Esophagus squamous epithelium (tissue), 5 donors: ENCODE measurements at places on chromosomes 2 and 18.

DNA sequence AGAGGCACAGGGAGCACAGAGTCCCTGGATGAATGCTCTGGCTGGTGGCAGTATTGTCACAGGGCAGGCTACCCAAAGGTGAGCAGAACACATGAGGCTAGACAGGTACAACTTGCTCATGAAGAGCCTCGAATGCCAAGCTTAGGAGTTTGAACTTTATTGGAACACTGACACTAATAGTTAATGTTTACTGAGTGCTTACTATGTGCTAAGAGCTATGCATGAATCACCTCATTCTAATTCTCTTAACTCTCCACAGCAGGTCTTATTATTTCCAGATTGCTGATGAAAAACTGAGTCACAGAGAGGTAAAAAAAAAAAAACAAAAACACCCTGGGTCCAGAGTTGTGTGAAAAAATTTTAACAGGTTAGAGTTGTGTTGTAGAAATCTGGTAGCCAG, 6.1 kb upstream of the EMX1 start:
- DNase-seq: no peak

DNA sequence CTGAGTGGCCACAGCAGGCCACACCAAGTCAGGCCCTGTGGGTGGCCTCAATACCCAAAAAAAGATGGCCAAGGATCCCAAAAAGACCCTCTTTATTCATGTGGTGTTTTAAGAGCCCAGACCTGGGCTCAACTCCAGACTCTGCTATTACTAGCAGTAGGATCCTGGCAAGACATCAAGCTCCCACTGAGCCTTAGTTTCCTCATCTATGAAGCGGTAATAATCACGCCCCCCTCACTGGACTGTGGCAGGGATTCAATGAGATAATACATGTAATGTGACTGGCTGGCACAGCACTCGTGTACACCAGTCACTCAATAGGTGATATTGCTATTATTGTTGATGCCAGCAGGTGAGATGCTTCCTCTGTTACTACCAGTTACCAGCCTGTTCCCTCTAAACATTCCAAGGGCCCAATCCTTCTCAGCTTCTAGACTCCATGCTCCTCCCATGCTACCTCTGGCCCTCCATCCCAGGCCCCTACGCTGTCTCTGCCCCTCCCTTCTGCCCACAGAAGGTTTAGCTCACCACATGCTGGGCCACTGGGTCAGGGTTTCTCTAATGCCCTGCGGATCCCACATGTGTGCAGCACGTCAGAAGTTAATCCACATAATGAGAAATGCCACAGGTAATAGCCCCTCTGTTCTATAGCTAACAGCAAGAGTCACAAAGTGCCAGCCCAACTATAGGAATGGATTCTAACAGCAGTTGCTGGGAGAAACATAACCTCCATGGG, 51.2 kb downstream of the SLC4A5 start:
- no peak for DNase-seq

DNA sequence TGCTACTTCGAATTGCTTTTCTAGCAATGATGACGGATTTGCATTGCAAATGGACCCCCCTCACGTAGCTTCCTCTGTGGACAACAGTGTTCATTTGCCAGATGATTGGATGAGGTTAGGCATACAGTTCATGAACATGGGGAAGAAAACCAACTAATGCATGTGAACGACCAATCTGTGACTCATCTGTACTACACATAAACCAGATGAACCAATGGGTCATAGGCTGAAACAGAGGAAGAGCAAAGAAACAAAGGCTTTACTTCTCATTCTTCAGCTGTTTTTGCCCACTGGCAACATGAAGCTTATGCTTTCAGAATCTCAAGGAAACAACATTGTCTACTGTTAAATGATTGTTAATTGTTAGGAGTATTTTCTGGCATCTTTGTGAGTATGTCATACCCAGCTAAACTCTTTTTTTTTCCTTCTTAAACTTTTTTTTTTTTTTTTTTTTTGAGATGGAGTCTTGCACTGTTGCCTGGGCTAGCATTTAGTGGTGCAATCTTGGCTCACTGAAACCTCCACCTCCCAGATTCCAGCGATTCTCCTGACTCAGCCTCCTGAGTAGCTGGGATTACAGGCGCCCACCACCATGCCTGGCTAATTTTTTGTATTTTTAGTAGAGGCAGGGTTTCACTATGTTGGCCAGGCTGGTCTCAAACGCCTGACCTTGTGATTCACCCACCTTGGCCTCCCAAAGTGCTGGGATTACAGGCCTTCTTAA, 35.5 kb downstream of the EFEMP1 start:
- DNase-seq: no peak

- DNase-seq: no peak
These were observed 18.8 kb downstream of the UXS1 start for GRCh38 chr2:106175086-106175850.

DNA sequence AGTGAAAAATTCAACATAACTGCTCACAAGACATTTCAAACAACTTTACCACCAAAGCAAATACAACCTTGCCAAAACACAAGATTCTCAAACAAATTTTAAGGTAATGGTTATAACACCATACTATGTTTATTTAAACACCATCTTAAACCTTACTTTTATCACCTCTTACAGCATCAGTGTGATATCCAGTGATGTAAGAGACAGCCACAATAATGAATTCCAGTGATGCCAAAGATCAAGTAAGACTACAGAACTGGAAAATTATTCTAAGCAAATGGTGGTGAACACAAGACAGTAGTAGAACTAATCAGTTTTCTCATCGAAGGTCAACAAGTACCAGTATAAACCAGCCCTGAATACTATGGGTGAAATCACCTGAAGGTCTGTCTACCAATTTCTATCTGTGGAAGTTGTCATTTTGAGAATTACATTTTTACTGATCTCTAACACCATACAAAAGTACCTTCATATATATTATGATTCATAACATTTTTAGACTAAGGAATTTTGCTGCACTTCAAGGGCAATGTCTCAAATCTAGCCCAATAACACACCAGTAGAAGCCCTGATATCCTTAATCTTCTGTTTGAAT, 146.2 kb downstream of the RBMS1 start:
- DNase-seq: no peak

- no peak for DNase-seq
These were observed 298.5 kb downstream of the PAX3 start for GRCh38 chr2:222000326-222000725.

- no peak for DNase-seq
These were observed 179.6 kb downstream of the SATB2 start for GRCh38 chr2:199278099-199278498.

DNA sequence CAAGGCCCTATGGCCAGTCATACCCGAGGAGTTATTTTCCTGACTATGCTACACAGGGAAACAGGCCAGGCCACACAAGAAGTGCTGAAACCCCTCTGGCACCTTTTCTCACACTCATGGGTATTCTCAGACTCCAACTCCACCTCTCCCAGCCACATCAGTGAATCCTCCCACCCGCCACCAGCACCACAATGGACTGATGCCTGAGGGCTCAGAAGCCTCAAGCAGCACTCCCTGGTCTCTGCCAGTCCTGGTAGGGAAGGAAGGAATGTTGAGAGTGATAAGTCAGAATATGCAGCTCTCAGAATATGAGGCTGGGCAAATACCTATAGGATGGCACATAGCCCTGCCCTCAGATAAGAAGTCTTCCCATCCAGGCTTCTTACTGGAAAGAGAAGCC, 391.1 kb downstream of the ALK start:
- DNase-seq: no peak

DNA sequence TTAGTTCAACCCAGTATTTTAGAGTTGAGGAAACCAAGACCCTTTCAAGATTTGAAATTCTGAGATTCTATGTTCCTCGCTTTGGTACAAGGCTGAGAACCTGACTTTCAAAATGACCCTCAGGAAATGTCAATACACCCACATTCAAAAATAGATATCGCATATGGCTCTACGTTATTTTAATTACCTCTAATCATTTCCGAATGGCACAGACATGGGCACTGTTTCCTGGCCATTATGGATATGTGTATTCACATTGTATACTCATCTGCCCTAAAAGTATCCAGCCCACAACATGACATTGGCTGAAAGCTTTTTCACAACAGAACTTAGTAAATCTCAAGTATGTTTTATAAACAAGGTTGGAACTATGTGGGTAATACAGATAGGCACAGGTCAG, 6.7 kb downstream of the KLF7 start:
- no peak for DNase-seq

DNA sequence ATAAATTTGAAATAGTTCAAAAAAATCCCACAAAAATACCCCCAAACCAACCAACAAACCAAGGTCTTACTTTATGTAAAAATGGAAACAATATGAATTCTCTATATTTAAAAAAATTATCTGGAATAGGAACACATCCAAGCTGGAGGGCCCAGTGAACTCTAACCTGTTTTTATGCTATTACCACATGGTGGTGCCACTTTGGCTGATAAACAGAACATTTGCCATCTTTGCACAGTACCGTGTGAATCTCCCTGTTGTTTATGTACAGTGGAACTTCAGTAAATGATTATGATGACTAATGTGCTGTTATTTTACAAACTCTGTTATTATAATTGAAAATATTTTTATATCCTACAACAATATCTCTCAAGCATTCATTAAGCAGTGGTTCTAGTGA, 145.3 kb upstream of the SMAD7 start:
- DNase-seq: no peak

DNA sequence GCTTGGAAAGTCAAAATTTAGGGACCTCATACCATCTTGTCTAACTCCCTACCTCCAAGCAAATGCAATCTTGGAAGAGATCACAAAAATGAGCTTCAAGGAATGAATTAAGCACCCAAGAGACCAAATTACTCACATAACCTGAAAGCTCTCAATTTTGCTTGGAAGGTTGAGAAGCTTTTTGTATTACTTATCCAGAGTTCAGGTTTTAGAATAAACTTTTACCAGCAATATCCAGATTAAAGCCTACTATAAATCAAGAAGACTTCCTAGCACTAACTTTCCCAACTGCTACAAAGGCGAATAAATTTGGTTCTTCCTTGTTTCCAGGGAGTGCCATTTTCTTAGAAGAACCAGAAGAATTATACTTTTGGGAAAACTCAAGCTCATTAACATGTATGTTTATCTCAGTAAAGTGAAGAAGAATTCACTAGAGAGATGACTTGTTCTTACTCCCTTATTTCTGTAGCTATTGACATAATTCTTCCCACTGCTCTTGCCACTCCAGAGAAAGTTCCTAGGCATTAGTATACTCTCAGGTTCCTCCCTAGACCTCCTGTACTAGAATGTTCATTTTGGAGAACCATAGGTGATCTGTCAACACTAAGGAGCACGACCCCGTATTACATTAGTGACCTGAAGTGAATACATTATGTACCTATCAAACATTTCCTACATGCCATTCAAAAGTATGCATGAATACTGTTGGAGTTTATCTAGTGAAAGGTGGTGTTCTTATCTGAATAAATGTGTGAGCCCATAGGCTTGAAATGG, 18.0 kb upstream of the STPG4 start:
- no peak for DNase-seq

DNA sequence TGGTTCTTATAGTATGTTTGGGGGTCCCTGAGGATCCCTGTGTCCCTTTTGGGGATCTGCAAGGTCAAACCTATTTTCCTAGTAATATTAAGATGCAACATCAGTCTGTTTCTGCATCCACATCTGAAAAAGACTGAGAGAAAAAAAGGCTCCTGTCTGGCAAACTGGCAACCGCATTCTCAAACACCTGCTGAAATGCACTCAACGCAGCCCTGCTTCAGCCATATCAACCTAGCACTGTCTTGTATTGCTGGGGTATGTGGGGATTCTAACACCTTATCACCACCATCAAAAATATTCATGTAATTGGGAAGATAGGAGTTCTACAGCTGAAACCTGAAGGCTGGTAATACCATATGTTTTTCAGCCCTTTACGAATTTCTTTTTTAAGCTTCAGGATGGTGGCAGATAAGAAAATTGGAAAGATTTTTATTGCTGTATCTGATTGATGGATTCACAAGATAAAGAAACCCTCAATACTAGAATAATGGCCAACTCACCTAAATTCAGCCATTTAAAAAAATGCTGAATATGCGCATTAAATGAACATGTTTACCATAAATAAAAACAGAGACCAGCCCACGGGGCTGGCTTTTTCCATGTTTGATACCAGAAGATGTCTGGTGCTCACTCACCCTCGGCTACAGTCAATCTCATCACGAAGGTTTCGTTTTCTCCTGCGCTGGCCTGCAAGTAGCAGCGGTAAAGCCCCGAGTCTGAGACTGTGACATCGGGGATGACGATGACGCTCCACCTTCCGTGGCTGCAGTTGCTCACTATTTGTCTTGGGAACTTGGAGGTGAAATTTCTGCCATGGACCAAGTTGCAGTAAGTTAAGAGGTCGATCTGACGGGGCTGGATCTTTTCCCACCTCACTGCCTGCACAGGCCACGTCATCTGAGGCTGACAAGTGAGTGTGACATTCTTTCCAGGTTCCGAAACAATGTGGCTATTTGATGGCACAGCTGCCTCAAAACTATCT, 52.3 kb downstream of the CD226 start:
- DNase-seq: no peak

DNA sequence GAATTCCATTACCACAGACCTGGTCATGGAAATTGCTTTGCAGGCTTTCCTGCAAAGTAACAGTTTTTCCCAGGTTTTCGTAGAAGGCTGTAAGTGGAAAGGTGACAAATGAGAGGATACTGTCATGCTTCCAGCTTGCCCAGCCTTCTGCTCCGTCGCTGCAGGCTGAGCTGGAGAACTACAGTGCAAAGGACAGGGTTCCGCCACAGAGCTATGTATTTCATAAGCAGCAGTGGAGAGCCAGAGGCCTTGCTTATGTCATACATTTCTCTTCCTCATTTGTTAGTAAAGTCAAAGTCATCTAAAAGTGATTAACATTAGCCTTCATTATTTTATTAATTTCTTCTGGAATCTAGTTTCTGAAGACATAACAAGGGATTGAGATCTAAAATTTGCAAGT, 72.9 kb upstream of the RBM44 start:
- DNase-seq: no peak

DNA sequence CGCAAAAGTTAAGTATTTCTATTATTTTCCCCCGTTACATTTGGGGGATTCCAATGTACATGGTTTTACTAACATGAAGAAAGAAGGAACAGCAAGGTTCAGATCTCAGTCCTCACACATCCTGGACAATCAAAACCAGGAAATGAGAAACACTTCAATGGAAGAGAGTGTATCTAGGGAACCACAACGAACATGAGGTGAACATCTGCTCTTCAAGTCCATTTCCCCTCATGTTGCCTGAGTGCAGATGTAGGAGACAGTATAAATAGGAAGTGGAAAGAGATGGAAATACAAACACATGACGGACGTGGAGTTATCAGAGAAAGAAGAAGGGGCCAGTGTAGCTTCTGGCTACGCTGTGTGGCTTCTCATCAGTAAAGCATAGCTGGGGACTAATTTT, 52.6 kb downstream of the CHN1 start:
- DNase-seq: no peak

DNA sequence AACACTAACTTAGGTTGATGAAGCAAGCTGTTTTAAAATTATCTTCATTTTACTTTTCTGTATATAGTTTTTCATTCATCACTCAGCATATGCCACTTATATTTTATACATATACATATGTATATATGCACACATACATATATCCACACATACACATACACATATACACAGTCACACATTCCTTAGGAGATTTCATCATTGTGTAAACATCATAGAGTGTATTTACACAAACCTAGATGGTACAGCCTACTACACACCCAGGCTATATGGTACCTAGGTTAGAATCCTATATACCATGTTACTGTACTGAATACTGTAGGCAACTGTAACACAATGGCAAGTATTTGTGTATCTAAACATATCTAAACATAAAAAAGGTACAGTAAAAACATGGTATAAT, 295.5 kb upstream of the LYPD1 start:
- no peak for DNase-seq

GRCh38 chr18:3816610-3817363, 366.8 kb downstream of the TGIF1 start:
- no peak for DNase-seq
